Effector CD8-positive, alpha-beta T cell (primary cell): ENCODE measurements at places on chromosomes 2 and 18.

- DNase-seq, result no peak
Measured at GRCh38 chr2:156489750-156490465, 53.7 kb downstream of the GPD2 start.

DNA sequence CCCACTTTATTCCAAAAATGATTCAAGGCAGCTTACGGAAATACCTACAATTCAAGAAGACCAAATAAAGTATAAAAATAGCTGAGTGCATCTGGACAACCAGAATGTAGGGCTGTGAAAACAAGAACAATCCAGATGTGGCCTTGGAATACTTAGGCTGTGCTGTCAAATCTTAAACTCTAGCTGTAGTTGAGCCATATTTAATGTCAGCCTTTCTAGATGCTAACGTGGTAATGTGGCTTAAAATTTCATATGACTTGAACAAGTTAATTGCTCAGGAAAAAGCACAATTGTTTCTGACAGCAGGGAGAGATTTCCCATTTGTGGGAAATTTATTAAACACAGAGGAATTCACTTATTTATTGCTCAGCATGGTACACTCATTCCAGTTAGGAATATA, 14.6 kb upstream of the NAPG start:
- no peak for DNase-seq

DNA sequence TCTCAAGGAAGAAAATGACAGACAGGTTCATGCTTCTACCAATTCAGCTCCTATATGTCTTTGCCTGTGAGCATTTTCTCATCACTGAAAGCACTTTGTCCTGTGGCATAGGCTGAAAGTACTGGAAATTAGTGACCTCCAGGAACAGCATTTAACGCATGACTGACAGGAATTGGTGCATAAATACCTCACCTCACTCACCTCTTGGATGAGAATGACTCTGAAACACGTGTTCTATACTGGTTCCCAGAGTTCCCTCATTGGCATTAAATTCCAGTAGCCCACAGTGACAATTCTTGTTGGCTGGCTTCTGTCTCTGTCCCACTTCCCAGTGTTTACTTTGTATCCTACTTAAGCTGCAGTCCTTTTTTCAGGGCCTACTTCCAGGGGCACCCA, 83.4 kb upstream of the MAPRE2 start:
- DNase-seq, result no peak

GRCh38 chr2:205852457-205852856, 170.2 kb downstream of the NRP2 start:
- no peak for DNase-seq

GRCh38 chr18:34775461-34775860, 65.4 kb downstream of the DTNA start:
- DNase-seq, result no peak

DNA sequence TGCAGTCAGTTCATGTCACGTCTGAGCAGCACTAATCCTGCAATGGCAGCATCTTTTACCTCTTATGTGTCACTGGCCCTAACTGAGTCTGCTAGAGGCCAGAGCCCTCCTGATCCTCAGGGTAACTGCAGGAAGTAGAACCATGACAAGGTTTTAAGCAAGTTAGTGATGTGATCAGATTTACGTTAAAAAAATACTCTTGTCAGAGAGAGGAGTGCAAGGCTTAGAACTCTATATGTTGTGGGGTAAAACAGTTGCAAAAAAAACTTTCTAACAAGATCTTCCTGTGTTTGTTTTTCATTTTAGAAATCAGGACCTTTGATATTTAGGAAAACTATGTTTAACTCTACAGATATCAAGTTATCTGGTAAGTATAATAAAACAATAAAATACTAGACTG, 4.6 kb downstream of the TMEM87B start:
- no peak for DNase-seq

GRCh38 chr2:210388148-210388547, 73.2 kb upstream of the MYL1 start:
- DNase-seq, result no peak

DNA sequence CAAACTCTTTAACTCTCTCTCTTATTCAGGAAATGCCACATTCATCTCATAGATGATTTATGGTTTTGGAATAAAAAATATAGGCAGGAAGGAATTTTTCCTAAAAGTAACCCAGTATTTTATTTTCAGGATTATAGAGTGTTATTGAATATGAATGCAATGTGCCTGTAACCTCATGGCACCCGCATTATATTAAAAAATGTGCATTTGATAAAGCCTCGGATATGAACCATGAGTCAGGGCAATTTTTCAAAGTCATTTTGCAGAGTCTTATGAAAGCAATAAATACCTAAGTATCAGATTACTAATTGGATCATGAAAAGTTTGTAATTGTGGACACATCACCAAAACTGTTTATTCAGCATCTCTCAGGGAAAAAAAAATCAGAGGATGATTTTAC, 573.8 kb downstream of the TSN start:
- DNase-seq, result no peak

- no peak for DNase-seq
Measured at GRCh38 chr2:58427572-58428095, 186.5 kb upstream of the FANCL start.

DNA sequence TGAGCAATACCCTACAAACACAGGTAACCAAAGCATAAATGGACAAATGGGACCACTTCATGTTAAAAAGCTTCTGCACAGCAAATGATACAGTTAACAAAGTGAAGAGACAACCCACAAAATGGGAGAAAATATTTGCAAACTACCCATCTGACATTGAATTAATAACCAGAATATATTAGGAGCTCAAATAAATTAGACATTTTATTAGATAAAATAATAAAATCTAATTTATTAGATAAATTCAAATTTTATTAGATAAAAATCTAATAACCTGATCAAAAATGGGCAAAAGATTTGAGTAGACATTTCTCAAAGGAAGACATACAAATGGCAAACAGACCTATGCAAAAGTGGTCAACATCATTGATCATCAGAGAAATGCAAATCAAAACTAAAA, 35.8 kb upstream of the KCNH7 start:
- DNase-seq, result no peak

DNA sequence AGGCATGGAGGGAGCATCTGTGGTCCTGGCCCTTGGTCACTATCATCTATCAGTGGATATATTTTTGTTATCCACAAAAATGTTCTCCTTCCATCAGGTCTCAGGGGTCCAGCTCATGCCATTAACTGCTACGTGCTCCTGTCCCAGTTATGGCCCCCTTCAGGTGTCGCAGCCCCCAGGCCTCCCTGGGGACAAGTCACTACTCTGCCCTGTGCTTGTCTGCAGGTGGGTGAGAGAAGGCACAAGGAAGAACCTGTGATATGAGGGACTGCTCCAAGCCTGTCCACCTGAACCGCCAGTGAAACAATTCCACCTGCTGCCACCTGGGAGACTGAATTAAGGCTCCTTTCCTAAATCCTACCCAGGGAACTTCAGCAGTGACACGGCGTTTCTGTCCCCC, 229.6 kb upstream of the ID2 start:
- no peak for DNase-seq

- DNase-seq, result no peak
Measured at GRCh38 chr2:157827377-157827776, 48.8 kb downstream of the ACVR1 start.

- DNase-seq, result no peak
Measured at GRCh38 chr2:138507267-138507666, 5.7 kb downstream of the SPOPL start.

DNA sequence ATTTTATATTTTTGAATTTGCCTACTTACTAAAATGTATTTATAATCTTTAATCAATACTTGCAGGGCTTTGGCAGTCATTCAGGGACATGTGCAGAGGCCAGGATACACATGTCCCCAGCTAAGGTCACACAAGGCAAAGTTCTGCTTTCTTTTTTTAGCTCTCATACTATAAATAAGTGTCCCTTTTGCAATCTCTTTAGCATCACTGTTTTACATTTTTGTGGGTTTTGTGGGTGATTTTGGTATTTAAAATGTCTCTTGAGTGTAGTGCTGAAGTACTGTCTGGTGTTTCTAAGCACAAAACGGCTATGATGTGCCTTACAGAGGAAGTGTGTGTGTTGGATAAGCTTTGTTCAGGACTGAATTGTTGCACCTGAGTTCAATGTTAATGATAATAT, 309.0 kb upstream of the GULP1 start:
- DNase-seq, result no peak

GRCh38 chr2:137924019-137924418, 40.3 kb upstream of the HNMT start:
- DNase-seq, result no peak

- DNase-seq, result no peak
Measured at GRCh38 chr2:57373530-57373929, 673.1 kb upstream of the VRK2 start.

DNA sequence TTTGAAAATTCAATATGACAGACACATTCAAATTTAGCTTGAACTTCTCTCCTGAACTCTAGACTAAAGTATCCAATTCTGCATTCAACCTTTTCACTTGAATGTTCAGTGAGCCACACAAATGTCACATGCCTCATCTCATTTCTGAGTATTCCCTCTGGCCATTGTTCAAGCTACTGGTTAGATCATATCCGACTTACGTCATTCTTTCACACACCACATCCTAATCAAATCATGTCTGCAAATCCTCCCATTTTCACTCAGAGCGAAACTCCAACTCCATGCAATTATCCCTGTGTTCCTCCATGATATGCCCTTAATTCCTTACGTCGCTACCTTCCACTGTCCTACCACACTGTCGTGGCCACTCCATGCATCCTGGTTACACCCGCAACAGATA, 425.1 kb downstream of the CBLN2 start:
- no peak for DNase-seq

GRCh38 chr2:216606551-216607276, 26.5 kb upstream of the IGFBP2 start:
- peak; percentile 2 for DNase-seq

DNA sequence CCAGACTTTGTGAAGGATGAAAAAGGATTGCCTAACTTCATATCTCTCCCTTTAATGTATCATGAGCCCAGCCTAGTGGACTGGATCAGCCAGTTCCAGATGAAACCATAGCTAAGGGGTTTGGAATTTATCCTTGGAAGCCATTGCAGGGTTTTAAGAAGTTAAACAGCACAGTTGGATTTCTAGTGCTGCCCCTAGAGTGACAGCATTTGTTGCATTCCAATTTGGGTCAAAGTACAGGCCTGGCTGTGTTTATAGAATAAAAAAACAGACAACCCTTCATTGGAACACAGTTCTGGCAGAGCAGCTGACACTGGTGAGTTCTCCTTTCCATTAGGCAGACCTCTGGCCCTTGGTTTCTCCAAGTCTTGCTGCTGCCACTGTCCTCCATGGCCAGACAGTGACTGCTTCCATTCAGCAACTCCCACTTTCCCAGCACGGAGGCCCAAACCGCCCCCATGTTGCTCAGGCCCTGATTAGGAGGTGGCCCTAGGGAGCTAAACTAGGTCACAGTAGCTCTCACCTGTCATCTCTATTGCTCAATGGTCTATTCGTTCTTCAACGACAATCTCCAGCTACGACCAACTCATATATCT, 8.0 kb downstream of the GPR39 start:
- no peak for DNase-seq
